Gastrocnemius medialis (tissue), 4 donors: ENCODE measurements at places on chromosomes 2 and 18. TPM values are rescaled to one million over a fixed set of nuclear protein-coding genes. Genes with fewer than 3 reads are reported as not detected.

DNA sequence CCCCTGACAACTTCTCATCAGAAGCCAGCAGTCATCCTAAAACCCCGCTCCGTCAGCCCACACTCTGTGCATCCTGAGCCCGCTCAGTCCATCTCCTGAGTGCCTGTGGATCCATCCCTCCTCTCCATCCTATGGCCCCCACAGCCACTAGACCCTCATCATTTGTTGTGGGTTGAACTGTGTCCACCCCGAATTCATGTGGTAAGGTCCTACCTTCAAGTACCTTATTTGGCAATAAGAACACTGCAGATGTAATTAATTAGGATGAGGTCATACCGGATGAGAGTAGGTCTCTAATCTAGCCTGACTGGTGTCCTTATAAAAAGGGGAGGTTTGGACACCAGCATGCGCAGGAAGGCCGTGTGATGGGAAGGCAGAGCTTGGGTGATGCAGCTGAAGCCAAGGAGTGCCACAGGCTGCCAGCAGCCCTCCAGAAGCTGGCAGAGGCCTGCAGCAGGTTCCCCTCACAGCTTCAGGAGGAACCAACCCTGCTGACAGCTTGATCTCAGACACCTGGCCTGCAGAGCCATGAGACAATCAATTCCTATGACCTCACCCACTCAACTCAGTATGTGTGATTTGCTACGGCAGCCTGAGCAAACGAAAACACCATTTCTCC lies 192.4 kb downstream of the ZBTB7C start:
- no peak for DNase-seq

DNA sequence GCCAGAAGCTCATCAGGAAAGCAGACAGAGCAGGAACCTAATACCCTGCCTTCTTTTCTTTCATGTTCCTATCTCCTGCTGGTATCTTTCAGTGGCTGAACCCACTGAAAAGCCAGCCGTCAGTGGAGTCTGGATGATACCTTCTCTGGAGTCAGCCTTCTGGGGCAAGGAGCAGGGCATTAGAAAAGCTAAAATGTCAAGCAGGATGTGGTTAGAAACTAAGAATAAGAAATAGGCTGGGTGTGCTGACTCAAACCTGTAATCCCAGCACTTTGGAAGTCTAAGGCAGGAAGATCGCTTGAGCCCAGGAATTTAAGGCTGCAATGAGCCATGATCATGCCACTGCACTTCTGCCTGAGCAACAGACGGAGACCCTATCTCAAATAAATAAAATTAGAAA lies 642.0 kb upstream of the FSHR start:
- DNase-seq, result no peak

Gene CNGA3
- total RNA-seq, result not detected

DNA sequence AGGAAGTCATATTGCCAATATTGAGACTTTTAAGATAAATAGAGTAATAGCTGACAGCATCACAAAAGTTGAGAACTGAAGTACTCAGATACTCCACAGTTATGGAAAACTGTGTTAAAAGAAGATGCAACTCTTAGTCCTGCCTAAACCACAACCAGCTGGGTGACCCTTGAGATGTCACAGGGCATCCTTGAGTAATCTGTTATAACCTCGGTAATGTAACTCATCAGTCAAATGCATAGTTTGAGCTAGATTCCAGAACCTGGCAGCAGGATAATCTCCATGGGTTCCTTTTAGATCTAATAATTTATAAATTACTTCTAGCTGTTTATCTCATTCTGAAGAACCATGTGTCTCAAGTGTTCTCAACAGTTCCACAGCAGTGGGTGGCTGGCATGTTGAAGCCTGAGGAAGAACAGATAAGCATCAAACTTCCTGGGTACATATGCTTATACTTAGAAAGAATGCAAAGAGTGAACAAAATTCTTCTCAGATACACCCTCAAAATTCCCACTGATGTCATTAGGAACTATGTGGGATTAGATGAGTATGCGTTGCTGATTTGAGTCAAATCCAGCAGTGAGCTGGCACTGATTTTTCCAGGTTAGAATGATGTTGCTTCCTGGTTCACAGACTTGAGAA lies 304.1 kb upstream of the ERBB4 start:
- no peak for DNase-seq

DNA sequence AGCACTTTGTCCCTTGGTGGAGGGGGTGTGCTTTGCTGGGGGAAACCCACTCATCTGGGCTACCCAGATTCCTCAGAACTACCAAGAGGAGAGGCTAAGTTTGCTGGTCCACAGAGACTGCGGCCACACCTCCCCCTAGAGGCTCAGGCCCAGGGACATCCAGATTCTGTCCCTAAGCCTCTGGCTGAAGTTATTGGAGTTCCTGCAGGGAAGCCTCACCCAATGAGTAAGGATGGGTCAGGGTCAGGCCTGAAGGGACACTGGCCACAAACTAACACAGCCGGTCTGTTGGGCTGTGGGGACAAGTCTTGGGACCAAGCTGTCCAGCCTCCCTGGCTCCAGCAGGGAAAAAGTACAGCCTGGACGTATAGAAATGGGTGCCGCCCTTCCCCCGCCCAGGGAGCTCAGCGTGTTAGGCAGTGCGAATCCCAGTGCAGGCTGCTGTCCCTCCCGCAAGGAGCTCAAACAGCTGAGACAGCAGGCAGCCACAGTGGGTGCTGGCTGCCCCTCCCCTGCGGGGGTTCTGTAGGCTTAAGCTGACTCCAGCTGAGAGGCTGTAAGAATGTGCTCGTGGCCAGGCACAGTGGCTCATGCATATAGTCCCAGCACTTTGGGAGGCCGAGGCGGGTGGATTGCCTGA lies 86.9 kb upstream of the ARL5A start:
- DNase-seq, result no peak

DNA sequence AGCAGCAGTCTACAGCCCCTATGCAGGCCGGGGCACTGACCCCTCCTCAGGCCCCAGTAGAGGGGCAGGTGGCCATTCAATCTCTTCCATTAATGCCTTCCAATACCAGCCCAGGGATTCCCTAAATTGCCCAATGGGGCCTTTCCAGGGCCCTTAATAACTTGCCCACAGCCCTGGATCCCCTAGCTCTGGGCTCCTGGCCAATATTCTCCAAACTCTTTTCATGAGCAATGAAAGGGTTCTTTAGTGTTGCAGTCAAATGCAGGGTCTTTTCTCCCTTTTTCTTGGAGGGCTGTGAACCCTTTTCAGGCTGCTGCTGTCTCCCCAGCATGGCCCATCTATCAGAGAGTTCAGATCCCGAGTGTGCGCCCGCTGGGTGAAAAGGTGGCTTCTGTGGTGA lies 41.3 kb upstream of the SLC1A4 start:
- no peak for DNase-seq

Gene KCNG2
- 0.55 TPM for total RNA-seq

- DNase-seq, result no peak
Measured at GRCh38 chr2:168180914-168181313, 66.5 kb downstream of the STK39 start.

DNA sequence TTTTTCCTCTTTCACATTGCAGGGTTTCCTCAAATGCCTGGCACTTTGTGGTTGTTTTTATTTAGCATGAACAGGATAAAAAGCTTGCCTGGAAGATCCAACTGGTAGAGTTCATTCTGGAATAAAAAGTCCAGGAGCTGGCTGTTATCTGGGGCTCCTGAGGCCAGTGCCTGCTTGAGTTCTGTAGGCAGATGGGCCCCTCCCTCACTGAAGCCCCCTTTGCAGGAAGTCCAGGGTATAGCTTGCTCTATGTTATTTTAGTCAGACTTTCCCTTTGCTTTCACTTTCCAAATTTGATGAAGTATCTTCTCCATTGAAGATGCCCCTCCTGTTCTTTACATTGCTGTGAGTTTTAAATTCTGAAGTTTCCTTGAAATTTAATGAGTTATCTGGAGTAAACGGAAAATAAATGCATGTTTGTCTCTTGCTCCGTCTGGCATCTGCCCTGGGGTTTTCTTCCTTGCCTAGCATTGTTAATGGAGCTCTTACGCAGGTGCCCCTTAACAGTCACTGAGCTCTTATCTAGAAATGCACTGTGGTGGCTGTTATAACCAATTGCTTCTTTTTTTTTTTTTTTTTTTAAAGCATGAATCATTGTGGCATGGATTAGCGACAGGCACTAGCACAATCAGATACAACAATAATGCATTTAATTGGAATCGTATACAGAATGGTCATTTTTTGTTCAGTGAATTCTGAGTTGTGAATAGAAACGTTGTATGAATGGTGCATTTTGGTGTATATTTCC lies 27.0 kb upstream of the LPIN1 start:
- DNase-seq, result no peak
